ENCODE measurements at places on chromosomes 5 and 9. TPM values are rescaled to one million over a fixed set of nuclear protein-coding genes. Genes with fewer than 3 reads are reported as not detected.

Gene PCDHGC5
- total RNA-seq, result 0.17 TPM

GRCh38 chr5:116622375-116623050 is 47.9 kb upstream of the SEMA6A start:
- DNase-seq, result no peak

DNA sequence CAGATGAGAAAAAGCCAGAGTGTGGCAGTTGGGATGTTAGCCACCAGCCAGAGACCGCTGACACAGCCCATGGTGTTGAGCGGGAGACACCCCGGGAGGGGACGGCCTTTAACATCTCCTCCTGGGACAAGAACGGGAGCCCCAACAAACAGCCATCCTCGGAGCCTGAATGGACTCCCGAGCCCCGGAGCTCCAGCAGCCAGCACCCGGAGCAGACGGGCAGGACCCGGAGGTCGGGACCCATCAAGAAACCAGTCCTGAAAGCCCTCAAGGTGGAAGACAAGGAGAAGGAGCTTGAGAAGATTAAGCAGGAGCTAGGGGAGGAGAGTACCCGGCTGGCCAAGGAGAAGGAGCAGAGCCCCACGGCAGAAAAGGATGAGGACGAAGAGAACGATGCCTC is 28.0 kb upstream of the POMT1 start:
- no peak for DNase-seq

GRCh38 chr5:37721447-37721871 is 118.4 kb downstream of the GDNF start:
- no peak for DNase-seq

GRCh38 chr5:15615859-15616258 is 115.9 kb downstream of the FBXL7 start:
- no peak for DNase-seq

- no peak for DNase-seq
Observed at GRCh38 chr9:98057138-98057799, 737 bp downstream of the NANS start.

Gene LRRC19
- not detected for total RNA-seq

- no peak for DNase-seq
Observed at GRCh38 chr5:759111-759751, 25.3 kb downstream of the ZDHHC11B start.

Gene SLC6A19
- total RNA-seq, result not detected

Gene BBLN
- 79.9 TPM for total RNA-seq

DNA sequence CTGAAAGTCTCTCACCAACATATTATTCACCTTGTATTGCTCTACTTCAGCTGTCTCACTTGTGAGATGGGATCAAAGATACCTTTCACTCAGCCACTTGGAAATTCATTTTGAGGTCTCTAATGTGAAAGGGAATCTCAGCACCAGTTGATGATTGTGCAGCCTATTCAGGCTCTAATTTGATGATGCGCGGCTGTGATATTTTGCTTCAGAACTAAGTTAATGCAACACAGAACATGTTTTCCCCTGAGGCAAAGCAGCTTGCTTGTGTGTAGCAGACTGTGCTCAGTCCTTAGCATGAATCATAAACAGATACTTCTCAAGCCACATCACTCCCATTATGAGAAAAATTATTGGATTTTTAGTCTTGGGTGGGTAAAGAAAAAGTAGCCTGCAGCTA is 378.8 kb downstream of the OSTF1 start:
- no peak for DNase-seq

Gene ROR2
- total RNA-seq, result 4.4 TPM

- DNase-seq, result peak; percentile 59
Observed at GRCh38 chr5:123720955-123721354, 209.0 kb downstream of the CSNK1G3 start.

Gene KCNIP1
- total RNA-seq, result 32.4 TPM

Gene LNPEP
- total RNA-seq, result 72.9 TPM

Gene GARIN3
- not detected for total RNA-seq

Gene IL6ST
- 216 TPM for total RNA-seq

GRCh38 chr5:50744776-50745175 is 78.3 kb downstream of the PARP8 start:
- DNase-seq, result peak; percentile 90

Measured in renal cortical epithelial cell (primary cell).